ENCODE measurements at places on chromosomes 3 and 15. TPM values are rescaled to one million over a fixed set of nuclear protein-coding genes. Genes with fewer than 3 reads are reported as not detected.

The TCTA gene
- 21.8 TPM for total RNA-seq

The DNAH1 gene
- 1.3 TPM for total RNA-seq

The C3orf85 gene
- total RNA-seq, result not detected

The UROC1 gene
- not detected for total RNA-seq

The VWA5B2 gene
- 0.20 TPM for total RNA-seq

The PODXL2 gene
- 10.2 TPM for total RNA-seq

The CCDC13 gene
- total RNA-seq, result 0.61 TPM

Measured in A549 treated with dexamethasone at 1 μM for 4 hours (cell line).